Activated CD8-positive, alpha-beta memory T cell treated with anti-CD3 and anti-CD28 coated beads, Interleukin-2, amount 50 U/mL, for 48 hours (primary cell): ENCODE measurements at places on chromosomes 6 and 20.

GRCh38 chr20:37702403-37703034, 8.7 kb downstream of the CTNNBL1 start:
- no peak for DNase-seq

GRCh38 chr6:117506907-117507306, 24.4 kb downstream of the DCBLD1 start:
- no peak for DNase-seq

DNA sequence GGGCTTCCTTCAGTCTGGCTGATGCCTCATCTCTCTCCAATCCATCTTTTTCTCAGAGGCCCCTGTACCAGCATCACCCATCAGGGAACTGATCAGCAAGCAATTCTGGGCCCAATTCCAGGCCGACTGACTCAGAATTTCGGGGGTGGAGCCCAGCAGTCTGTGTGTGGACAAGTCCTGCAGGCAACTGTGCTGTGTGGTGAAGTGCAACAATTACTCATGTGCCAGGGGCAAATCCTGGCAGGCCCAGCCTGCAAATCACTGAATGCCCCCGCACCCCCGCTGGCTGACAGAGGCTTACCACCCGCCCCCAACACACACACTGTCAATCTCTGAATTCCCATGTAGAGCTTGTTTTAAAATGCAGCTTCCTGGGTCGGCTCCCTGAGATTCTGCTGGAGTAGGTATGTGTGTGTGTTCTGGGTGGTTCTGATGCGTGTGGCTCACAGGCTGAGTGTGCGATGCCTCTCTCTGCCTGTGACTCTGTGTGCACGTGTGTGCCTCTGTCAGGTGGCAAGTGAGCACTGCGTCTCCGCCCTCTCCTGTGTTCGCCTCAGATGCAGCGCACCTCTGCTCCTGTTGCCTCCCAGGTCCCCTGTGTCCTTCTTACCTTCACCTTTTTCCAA, 45.4 kb downstream of the SSR1 start:
- peak; percentile 48 for DNase-seq

DNA sequence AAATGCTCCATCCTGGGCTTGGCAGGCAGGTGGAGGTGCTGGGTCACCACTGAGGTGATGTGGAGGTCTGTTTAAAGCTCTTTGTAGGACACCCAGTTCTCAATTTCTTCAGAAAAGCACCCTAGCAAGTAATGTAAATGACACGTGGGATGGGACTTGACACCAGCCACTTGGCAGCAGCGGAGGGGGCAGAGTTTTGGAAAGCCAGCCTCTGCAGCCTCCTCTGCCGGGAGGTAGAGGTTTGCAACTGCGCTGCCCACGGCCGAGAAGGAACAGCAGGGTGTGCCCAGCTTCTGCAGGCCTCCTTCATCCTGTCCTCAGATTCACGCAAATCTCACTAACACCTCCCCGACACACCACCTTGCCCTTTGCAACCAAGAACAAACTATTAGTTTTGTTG, 77.3 kb downstream of the RAMACL start:
- no peak for DNase-seq

DNA sequence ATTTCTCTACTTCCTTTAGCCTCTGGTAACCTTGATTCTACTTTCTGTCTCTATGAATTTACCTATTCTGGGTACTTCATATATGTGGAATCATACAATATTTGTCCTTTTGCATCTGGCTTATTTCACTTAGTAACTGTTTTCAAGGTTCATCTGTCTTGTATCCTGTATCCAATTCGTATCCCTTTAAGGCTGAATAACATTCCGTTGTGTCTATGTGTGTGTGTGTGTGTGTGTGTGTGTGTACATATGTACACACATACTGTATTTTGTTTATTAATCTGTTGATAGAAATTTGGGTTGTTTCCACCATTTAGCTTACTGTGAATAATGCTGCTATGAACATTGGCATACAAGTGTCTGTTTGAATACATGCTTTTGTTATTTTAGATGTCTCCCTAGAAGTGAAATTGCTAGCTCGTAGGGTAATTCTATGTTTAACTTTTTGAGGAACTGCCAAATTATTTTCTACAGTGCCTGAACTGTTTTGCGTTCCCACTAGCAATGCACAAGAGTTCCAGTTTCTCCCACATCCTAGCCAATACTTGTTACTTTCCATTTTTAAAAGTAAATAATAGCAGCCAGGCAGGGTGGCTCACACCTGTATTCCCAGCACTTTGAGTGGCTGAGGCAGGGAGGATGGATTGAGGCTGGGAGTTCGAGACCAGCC, 17.7 kb downstream of the SENP6 start:
- DNase-seq = no peak

- DNase-seq = no peak
These were observed 656.0 kb upstream of the ID4 start for GRCh38 chr6:19181211-19181610.

DNA sequence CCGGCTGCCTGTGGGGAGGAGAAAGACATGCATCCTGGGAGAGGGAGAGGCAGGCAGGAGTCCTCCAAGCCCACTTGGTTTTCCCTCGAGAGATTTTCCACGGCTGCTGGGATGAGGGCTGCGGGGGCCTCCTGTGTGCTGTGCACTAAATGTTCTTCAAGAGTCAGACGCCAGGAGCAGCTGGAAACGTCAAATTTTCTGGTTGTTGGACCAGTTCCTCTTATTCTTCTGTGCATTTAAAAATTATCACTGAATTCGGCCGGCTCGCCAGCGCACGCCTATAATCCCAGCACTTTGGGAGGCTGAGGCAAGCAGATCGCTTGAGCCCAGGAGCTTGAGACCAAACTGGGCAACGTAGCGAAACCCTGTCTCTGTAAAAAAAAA, 32.8 kb upstream of the NTSR1 start:
- DNase-seq = no peak

- no peak for DNase-seq
These were observed 17.6 kb downstream of the ARID1B start for GRCh38 chr6:156794546-156795354.

DNA sequence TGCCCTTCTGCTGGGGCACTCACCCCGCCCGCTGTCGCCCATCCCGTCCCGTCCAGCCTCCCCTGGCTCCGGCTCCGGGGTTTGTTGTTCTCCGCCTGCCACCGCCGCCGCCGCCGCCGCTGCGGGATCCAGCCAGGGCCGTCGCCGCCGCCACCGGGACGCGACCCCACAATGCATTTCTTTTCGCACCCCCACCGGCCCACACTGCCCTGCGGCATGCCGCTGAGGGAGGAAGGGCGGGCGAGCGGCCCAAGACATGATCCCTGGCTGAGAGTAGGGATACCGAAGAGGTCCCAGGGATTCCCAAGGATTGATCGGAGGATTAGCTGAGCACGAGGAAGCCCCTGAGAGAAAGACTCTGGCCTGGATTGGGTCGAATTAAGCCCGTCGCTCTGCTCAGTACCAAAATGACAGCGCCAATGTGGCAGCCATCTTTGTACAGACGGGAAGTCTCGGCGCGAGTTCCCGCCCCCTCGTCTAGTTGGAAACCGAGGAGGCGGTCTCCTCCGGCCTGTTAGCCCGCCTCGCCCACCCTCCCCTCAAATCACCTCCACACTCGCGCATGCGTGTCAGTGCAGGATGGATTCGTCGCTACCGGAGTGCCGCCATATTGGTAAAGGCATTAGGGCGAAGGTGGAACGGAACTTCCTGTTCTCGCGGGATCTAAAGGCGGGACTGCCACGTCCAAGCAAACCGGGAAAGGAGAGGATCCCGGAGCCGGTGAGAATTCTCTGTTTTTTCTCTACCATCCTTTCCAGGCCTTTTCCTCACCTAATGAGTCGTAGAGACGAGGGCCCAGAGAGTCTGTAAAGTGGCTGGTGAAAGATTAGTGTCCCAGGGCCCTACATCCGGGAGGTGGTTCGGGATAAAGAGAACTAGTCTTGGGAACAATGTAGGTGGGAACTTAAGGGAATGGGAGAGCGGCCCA, at the start of the genes RXRB and SLC39A7:
Gene RXRB, minus strand, starts transcription at position 447 of the 928 bp plus-strand sequence. Its CDS starts 189 bp downstream, at position 258.
Gene SLC39A7, plus strand, starts transcription at position 649 of the 928 bp plus-strand sequence. CDS start 379 bp downstream, outside the sequence.
- DNase-seq = peak; percentile 98

- DNase-seq = no peak
These were observed 138.0 kb downstream of the FUT9 start for GRCh38 chr6:96153775-96154174.

- no peak for DNase-seq
These were observed 1.5 kb upstream of the ASF1A start for GRCh38 chr6:118892355-118892991.
